ENCODE measurements at places on chromosomes 11 and 22. TPM values are rescaled to one million over a fixed set of nuclear protein-coding genes. Genes with fewer than 3 reads are reported as not detected.

- H3K27me3 ChIP-seq: no peaks in the 10 kb centered on the region
- H3K4me1 ChIP-seq: peaks cover 4% of the 10 kb centered on the region
- DNase-seq: peak; percentile 29
Observed at GRCh38 chr22:50179937-50180726, 5.6 kb upstream of the TRABD start.

GRCh38 chr22:46159212-46159611 is 8.9 kb downstream of the PPARA start:
- peaks cover 8% of the 10 kb centered on the region for H3K4me1 ChIP-seq
- DNase-seq: no peak
- peaks cover 14% of the 10 kb centered on the region for H3K36me3 ChIP-seq
- no peaks in the 10 kb centered on the region for H3K27me3 ChIP-seq
- H3K27ac ChIP-seq: no peak overlapping the region

DNA sequence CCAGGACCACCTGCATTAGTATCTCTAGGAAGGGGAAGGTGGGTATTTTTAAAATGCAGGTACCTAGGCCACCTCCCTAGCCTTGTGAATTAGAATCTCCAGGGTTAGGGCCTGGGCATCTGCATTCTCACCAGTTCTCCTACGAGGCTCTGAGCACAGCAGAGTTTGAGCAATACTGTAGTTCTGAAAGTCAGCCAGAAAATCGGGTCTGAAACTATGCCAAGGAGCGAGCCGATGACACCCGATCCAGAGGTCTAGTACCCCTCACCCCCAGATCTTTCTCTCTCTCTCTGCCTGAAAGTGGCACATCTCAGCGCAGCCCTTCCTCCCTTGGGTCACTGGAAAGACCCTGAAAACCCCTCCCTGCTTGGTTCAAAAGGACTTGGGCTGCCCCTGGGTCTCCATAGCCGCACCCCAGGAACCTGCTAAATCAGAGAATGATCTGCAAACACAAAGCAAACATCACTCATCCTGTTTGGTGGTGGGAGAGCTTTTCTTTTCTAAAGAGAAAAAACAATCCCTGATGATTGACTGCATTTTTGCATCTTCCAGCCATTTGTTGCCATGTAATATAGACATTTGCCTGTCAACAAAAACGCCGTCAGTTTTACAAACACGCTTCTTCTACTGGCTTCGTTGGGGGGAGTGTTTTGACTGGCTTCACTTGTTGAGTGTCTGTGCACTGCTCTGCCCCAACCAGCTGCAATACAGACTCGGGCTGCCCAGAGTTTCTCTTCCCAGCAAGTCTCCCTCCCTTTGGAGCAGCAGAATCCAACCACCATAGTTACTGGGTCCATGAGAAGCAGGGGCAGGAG is 229.9 kb downstream of the MN1 start:
- H3K36me3 ChIP-seq: no peaks in the 10 kb centered on the region
- peaks cover 3% of the 10 kb centered on the region for H3K27me3 ChIP-seq
- no peak overlapping the region for H3K4me3 ChIP-seq

GRCh38 chr11:101291279-101291678 is 161.7 kb upstream of the PGR start:
- H3K4me1 ChIP-seq: no peaks in the 10 kb centered on the region
- no peaks in the 10 kb centered on the region for H3K36me3 ChIP-seq
- H3K4me3 ChIP-seq: no peak overlapping the region
- H3K27ac ChIP-seq: no peak overlapping the region
- H3K27me3 ChIP-seq: no peaks in the 10 kb centered on the region

CARNS1 gene
- total RNA-seq: 5.5 TPM

BBOX1 gene
- not detected for total RNA-seq

LGALS1 gene
- 1,082 TPM for total RNA-seq
